Hepatocyte (in vitro differentiated cells): ENCODE measurements at places on chromosomes 12 and 14. TPM values are rescaled to one million over a fixed set of nuclear protein-coding genes. Genes with fewer than 3 reads are reported as not detected.

Gene KRT82
- not detected in 2 replicates for polyA plus RNA-seq

Gene ART4
- polyA plus RNA-seq = 5.1 and 7.3 TPM in 2 replicates

Gene LRRC10
- polyA plus RNA-seq = not detected in 2 replicates

Gene HNF1A
- polyA plus RNA-seq = 17.0 and 23.9 TPM in 2 replicates

Gene LIN7A
- polyA plus RNA-seq = 3.0 and 5.2 TPM in 2 replicates

DNA sequence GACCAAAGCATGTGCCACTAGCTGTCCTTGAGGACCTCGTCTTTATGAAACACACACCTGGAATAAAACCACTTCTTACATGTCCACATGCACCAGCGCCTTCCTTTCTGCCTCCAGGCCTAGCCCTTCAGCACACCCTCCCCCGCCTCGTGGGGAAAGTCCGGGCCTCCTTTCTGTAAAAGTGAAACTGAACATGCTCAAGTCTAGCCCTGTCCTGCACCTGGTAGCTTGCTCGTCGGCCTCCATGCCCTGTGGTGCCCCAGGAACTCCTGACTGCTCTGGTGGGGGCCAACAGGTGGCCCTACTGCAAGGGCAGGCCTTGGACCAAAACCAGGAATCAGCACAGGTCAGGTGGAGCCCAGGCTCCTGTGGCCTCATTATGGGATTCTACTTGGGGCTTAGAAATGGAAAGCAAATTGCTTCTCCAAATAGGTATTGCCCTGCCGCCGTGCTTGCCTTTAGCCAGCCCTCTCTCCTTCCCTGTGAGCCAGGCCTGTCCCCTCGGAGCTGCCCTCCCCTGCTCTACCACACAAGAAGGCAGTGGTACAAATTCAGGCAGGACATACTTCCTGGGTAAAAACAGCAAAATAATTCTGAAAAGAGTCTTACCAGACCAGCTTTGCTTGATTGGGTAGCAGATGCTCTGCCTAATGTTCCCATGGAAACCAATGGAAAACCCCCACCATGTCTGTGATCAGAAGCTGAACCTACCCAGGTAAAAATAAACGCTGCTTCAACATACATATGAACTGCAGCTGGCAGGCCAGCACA, 43.5 kb downstream of the ERH start:
- DNase-seq = no peak

GRCh38 chr14:35268946-35269345, 23.2 kb upstream of the PSMA6 start:
- DNase-seq = peak; percentile 12

GRCh38 chr12:82757059-82757458, 70.4 kb downstream of the TMTC2 start:
- no peak for DNase-seq
